ENCODE measurements at places on chromosomes 3 and 15. TPM values are rescaled to one million over a fixed set of nuclear protein-coding genes. Genes with fewer than 3 reads are reported as not detected.

GRCh38 chr3:107884719-107885460, 205.9 kb downstream of the CD47 start:
- DNase-seq, result peak; percentile 76

- no peak for DNase-seq
These were observed 14.7 kb upstream of the HDC start for GRCh38 chr15:50280271-50280670.

DNA sequence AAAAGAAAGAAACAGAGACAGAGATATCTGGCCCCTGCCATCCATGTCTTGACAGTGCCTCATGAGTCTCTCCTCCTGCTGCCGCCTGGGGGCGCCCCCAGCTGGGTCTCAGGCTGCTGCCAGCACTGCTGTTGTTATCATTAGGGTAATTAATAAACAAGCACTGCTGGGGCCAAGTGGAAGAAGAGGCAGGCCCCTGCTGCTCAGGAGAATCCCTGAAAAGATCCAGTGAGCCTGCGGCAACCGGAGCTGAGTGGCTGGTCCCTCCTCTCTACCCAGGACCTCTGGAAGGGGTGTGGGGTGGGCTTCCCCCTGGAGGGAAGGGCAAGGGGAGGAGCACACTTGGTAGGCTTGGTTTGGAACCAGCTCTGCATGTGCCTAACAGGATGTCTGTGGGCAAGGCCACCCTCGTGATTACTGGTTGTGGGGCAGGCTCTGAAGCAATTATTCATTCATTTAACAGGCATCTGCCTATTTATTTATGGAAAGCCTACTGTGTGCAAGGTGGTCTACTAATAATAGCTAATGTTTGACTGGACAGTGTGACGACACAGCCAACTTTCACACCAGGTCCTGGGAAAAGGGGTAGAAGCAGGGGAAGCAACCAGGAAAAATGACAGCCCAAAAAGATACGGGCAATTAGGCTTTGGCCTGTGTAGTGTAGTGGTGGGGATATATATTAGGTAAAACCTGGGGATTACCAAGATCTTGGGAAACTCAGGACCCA, 1.2 kb upstream of the TYRO3 start:
- DNase-seq, result peak; percentile 78

- peak; percentile 59 for DNase-seq
These were observed 427.4 kb upstream of the NAALADL2 start for GRCh38 chr3:174431717-174432116.

DNA sequence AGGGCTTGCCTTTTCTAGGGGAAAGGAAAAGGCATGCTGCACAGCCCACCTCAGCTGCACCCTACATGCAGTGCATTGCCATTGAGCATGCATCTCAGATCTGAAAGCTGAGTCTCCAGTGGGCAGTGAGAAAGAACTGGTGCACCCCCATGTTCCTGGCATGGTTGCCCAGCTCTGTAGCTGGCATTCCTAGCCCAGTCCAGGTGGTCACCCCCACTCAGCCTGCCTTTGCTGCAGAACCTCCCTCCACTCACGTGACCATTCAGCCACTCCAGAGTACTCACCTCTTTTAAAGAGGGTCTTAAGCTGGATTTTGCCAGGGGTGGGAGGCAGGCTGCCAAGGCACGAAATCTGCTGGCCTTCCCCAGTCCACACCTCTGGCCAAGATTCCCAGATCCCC, 208.6 kb upstream of the TOPAZ1 start:
- DNase-seq, result no peak

MAGEL2 gene
- total RNA-seq, result under 0.01 TPM

- no peak for DNase-seq
These were observed 2.3 kb upstream of the DLL4 start for GRCh38 chr15:40926659-40927494.

GRCh38 chr3:58584690-58585004, 7.5 kb upstream of the FAM107A start:
- DNase-seq, result peak; percentile 30

- DNase-seq, result no peak
These were observed 339.7 kb downstream of the NLGN1 start for GRCh38 chr3:173737167-173737808.

SNX22 gene
- total RNA-seq, result 0.17 TPM

DNA sequence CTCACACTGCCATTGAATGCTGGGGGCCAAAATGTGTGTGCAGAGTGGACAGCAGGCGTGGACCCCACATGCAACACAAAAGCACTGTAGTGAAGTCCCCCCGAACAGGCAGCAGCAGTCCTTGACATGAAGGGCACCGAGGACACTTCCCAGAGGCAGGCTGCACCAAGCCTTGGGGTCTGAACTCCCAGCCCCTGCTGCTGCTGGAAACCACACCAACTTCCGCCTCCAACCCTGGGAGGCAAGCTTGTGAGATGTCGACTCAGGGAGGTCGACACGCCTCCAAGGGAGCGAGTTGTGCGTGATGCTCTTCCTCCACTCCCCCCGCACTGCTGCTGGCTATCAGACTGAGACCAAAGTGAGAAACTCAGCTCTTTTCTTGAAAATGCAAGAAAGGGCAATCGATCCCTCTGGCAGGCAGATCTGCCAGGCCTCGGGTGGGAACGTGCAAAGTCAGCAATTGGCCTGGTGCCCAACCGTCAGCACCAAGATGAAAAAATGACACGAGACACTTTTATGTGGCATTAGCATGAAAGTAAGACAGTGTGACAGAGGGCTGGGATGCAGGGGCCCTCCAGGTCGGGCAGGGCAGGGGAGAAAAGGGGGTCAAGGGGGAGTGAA, 43.6 kb downstream of the WHAMM start:
- DNase-seq, result no peak

DNA sequence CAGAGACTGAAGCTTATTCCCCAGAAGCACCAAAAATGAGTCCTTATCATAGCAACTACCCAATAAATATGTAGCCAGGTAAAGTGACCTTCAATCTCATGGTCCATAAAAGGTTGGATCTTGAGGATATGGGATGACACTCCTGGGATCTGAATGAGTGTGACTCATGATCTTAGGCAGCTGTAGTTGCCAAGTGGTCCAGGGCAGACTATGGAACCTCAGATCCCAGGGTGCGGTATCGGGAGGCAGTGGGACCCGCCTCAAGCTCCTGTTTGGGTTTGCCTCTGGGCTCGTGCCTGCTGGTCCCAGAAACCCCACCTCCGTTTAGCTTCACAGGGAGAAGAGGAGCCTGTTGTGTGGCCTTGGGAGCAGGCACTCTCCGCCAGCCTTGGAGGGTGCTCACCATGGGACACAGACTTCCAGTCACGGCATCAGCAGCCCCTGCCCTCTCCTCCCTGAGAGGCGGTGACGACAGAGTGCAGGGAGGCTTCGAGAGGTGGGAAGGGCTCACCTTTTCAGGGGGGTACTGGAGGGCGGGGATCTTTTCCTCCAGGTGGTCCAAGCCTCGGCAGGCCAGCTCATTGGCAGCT, 8.1 kb downstream of the PLIN1 start:
- DNase-seq, result no peak

P2RY13 gene
- total RNA-seq, result under 0.01 TPM

- DNase-seq, result no peak
These were observed 2.4 kb downstream of the TRPM1 start for GRCh38 chr15:31098953-31099740.

GRCh38 chr15:55740359-55740878, 2.5 kb downstream of the PRTG start:
- no peak for DNase-seq

- DNase-seq, result no peak
These were observed 38.4 kb downstream of the LARP6 start for GRCh38 chr15:70815604-70816003.

DNA sequence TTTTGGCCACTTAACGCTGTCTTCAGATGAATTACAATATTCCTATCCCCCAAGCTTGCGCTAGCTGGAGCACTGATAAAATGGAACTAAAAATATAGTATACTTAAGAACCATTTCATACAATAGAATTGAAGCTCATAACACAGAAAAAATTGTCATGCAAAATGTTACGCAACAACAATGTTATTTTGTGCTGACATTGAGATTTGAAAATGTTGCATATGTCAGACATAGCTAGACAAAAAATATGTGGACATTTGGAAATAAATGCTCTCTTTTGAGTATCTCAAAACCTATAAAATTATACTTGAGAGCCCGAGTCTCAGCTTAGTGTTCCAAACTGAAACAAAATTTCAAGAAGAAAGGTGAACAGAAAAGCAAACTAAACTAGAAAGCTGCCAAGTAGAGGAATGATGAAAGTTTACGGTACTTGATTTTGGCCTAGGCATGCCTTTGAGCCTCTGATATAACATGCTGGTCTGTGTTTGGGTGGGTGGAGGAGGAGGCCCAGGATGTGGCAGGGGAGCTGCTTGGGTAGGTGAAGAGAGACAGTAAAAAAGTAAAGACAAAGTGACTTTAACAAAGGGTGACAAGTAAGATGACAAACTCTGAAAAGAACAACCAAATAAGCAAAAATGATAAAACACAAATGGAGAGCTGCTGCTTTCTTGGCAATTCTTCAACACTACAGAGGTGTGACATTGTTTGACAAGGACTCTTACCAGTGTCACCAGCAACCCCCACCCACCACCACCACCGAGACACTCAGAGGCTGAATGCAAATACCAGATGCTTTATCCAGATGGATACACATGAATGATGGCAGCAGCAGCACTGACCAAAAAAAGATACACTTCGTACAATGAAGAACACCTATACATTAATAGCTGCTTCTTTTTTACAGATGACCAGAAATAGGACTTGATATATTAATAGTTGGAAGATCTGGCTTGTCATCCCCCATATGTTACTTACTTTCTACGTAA, 129.3 kb upstream of the FEZF2 start:
- no peak for DNase-seq

GRCh38 chr3:64943866-64944265, 256.1 kb upstream of the ADAMTS9 start:
- no peak for DNase-seq

- no peak for DNase-seq
These were observed 98.2 kb downstream of the CNTN6 start for GRCh38 chr3:1191026-1191425.

DNA sequence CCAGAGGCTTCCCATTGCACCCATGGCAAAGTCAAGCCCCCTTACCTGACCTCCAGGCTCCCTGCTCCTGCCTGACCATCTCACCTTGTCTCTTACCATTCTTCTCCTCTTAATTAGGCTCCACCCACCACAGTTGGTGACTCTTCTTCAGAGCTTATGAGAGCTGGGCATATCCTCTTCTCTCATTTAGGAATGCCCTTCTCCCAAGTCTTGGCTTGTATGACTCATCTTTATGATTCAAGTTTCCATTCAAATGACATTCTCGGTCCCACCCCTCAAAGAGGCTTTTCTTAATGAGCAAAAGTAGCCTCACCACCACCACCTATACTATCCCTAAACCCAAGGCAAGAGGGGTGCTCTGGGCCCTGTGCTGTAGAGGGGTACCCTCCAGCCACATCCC, 55.3 kb upstream of the NUDT16 start:
- DNase-seq, result no peak

- DNase-seq, result no peak
These were observed 10.4 kb upstream of the ARIH1 start for GRCh38 chr15:72463702-72464101.

GRCh38 chr3:42742259-42742658, 30.8 kb downstream of the CCDC13 start:
- no peak for DNase-seq

GOLGA6L10 gene
- 0.26 TPM for total RNA-seq

- DNase-seq, result peak; percentile 55
These were observed 60.4 kb upstream of the LMOD3 start for GRCh38 chr3:69182588-69183316.

ILDR1 gene
- total RNA-seq, result not detected

DNA sequence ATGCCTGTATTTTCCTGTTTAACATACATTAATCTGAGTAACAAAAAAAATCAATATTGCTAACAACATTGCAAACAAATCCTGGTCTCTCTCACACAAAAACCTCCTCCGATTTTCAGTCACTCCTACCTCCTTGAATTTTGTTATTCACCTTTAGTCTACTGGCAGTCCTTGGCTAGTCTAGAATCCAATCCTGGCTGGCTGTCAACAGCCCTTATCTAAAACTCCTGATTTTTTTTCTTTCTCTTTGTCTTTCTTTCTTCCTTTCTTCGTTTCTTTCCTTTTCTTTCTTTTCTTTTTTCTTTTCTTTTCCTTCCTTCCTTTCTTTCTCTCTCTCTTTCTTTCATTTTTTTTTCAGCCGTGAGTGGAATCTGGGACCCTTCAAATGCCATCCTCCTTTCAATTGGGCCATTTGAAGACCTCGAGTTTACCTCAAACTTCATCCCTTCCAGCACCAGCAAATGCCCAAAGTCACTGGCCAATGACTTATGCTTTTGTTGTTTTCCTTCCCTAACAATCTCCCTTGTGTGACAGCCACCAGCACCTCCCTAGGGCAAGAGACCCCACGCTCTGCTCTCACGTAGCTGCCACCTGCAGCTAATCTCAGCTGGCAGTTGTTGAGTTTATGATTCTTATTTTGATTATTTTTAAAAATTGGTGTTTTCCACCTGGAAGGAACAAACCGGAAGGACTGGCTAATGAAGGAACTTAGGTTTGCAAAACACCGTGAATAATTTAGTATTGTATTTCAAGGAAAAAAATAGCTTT, 6.8 kb upstream of the ONECUT1 start:
- DNase-seq, result no peak

GRCh38 chr3:46356276-46356675, 2.4 kb downstream of the CCR2 start:
- DNase-seq, result no peak

DNA sequence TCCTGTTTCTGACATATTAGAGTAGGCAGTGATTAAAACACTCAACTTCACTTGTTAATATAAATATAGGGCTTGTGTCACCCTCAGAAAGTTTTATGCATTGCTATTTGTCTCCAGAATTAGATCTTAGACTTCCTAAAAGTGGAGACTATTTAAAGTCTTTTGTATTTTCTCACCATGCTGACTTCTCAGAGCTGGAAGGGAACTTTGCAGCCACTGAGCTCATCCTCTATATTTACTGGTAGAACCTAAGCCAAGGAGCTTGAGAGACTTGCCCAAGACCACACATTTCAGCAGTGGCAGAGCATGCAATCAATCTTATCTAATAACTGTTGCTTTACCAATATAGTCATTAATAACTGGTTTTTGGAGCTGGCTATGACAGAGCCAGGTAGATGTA, 53.2 kb downstream of the STAC start:
- no peak for DNase-seq

DNA sequence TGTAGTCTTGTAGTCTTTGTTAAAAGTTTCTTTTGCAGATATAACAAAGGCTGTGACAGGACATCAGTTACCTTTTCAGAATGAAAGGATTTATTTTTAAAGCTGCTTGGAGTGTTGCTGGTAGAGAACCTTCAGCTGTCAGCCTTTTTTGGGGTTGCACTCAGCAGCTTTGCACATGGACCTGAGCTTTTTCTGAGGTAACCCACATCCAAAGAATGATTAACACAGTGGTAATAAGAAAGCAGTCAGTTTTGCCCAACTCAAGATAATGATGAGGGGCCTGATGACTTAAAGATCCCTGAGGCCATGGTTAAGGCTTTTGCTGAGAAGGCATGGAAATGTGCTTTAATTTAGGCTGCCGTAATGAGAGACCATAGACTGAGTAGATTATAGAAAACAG, 1042.7 kb downstream of the PLOD2 start:
- DNase-seq, result no peak

LRRC34 gene
- 1.8 TPM for total RNA-seq

GRCh38 chr3:148309390-148310035, 388.2 kb upstream of the AGTR1 start:
- DNase-seq, result peak; percentile 40

SH2D7 gene
- total RNA-seq, result not detected

IMPG2 gene
- 0.33 TPM for total RNA-seq

OXSM gene
- total RNA-seq, result 9.9 TPM

- no peak for DNase-seq
These were observed 3.2 kb downstream of the ADIPOQ start for GRCh38 chr3:186845756-186846155.
